ENCODE measurements at places on chromosomes 5 and 9.

DNA sequence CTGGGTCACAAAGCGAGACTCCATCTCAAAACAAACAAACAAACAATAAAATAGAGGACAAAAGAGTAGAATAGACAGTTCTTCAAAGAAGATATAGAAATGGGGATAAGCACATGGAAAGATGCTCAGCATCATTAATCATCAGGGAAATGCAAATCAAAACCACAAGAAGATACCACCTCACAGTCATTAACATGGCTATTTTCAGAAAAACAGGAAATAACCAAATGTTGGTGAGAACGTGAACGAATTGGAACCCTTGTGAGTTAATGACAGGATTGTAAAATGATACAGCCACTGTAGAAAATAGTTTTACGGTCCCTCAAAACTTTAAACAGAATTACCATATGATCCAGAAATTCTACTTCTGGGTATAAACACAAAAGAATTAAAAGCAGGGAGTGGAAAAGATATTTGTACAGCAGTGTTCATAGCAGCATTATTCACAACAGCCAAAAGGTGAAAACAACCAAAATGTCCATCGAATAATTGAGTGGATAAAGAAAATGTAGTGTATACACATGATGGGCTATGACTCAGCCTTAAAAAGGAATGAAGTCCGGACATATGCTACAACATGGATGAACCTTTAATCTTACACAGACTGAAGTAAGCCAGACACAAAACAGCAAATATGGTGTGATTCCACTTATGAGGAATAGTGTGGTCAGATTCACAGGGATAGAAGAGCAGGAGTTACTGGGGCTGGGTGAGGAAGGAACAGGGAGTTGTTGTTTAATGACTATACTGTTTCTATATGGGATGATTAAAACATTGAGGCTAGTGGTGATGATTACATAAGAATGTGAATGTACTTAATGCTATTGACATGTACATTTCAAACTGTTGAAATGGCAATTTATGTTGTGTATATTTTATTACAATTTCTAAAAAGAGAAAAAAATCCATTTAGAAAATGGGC is 19.7 kb downstream of the OR2V2 start:
- DNase-seq: no peak

GRCh38 chr9:136619742-136620440 is 42.8 kb upstream of the EGFL7 start:
- no peak for DNase-seq

GRCh38 chr9:115142517-115143270 is 24.7 kb upstream of the TNC start:
- no peak for DNase-seq

- DNase-seq: no peak
Measured at GRCh38 chr5:179927824-179928223, 20.1 kb upstream of the TBC1D9B start.

GRCh38 chr9:119667163-119667562 is 297.9 kb upstream of the BRINP1 start:
- DNase-seq: no peak

- DNase-seq: no peak
Measured at GRCh38 chr5:127097278-127097677, 24.0 kb upstream of the C5orf63 start.

DNA sequence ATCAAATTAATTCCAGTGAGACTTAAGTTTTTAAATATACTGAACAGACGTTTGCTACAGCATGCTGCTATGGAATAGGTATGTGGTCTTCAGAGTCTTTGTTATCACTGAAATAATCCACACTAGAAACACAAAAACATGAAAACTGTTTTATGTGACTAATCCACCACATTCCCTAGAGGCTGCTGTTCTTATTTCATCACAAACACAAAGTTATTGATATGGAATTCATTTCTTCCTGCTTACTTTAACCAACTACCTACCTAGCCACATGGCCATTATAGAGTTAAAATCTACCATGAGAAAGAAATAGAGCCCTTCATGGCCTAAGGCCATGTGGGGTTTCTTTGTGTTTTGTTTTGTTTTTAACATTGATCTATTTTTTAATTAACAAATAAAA is 232.3 kb upstream of the PTGER4 start:
- DNase-seq: no peak

DNA sequence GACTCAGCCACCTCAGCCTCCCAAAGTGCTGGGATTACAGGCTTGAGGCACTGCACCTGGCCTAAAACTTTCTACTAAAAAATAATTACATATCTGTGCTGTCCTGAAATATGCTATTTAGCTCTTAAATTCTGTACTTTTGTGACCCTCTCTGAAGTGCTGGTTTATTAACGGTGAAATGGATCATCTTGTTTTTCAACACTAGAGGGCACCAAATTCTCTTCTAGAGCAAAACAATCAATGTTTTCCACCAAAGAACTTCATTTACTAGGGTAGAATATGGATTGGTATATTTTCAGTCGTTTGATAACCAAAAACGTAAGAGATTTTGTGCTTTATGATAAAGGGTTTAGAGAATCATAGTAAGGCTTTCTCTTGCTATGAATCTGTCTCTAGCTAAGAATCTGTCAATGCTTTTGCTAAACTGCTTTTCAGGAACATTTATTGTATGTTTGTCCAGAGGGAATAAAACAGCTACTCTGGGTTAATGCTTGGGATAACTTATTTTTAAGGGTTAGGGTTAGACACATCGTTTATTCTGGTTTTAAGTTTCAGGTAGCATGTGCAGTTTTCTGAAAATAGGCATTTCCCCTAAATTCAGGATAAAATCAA is 63.6 kb downstream of the RNF180 start:
- DNase-seq: no peak

- no peak for DNase-seq
Measured at GRCh38 chr9:77469515-77470231, 178.4 kb downstream of the GNA14 start.

DNA sequence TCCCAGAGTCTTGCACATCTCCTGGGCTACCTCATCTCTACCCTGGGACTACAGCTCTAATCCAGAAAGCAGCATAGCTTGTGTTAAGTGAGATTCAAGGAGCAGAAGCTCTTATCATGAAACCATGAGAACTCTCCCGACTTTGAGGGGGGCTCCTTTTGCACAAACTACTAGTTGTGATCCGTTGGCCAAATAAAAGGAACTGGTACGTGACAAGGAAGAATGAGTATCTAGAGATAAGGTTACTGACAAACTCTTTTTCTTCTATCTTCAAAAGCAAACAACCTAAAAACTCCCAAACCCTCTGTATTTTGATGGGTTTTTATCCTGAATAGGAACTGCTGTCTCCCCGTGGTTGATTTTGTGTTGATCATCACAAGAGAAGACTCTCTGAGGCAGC is 168.5 kb downstream of the SLC24A2 start:
- no peak for DNase-seq

GRCh38 chr5:123036391-123037103 is at the start of gene PPIC:
Gene PPIC, minus strand, starts transcription at chr5:123036725. Its CDS starts 100 bp downstream, at chr5:123036625.
- peak; percentile 87 for DNase-seq

- no peak for DNase-seq
Measured at GRCh38 chr5:68332556-68332955, 117.0 kb downstream of the PIK3R1 start.

DNA sequence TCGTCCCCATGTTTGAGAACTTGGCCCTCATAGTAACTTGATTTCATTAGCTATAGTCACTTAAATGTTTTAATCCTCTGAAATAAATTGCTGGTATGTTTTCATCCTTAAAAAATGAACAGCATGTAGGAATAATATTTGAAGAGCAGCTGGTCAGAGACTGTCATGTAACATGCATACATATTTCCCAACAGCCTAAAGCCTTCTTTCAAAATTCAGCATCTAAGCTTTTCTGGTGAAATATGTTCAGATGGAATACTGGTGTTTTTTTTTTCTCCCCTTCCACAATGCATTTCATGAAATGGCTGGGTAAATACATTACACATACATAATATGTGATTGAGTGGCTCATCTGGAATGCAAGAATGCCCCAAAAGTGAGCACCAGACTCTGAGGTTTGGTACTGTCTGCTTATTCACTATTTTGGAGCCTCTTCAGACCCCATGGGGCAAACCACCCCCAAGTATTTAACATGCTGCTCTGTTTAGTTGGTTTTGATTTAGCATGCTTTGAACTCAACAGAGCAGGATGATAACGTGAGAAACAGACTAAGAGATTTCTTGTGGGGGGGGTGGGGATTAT is 94.0 kb downstream of the SMARCA2 start:
- no peak for DNase-seq

GRCh38 chr5:54362434-54362833 is 52.1 kb upstream of the ARL15 start:
- no peak for DNase-seq

GRCh38 chr9:122816163-122816867 is 12.1 kb downstream of the PDCL start:
- DNase-seq: no peak

- DNase-seq: peak; percentile 64
Measured at GRCh38 chr5:135458921-135459331, 6.8 kb upstream of the TIFAB start.

GRCh38 chr9:24464319-24464951 is 81.3 kb downstream of the IZUMO3 start:
- no peak for DNase-seq

GRCh38 chr5:9658706-9659105 is 28.6 kb upstream of the TAS2R1 start:
- no peak for DNase-seq

DNA sequence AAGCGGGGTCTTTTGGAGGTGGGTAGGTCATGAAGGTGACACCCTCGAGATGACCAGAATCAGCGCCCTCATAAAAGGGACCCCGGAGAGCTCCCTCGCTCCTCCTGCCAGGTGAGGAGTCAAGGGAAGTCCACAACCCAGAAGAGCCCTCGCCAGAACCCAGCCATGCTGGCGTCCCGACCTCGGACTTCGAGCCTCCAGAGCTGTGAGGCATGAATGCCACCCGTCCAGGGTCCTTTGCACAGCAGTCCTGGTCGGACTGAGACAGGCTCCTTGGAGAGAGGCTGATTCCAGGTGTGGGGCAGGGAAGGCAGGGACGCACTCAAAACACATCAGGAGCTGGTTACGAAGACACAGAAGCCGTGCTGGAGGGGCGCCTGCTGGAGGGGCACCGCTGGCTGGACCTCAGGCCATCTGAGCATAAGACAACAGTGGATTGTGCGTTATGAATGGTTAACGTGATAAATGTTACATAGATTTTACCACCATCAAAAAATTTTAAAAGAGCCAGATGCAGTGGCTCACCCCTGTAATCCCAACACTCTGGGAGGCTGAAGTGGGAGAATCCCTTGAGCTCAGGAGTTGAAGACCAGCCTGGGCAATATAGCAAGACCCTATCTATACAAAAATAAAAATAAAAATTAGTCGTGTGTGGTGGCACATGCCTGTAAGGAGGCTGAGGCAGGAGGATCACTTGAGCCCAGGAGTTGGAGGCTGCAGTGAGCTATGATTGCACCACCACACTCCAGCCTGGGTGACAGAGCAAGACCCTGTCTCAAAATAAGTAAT is 5.7 kb upstream of the CLIC3 start:
- no peak for DNase-seq

DNA sequence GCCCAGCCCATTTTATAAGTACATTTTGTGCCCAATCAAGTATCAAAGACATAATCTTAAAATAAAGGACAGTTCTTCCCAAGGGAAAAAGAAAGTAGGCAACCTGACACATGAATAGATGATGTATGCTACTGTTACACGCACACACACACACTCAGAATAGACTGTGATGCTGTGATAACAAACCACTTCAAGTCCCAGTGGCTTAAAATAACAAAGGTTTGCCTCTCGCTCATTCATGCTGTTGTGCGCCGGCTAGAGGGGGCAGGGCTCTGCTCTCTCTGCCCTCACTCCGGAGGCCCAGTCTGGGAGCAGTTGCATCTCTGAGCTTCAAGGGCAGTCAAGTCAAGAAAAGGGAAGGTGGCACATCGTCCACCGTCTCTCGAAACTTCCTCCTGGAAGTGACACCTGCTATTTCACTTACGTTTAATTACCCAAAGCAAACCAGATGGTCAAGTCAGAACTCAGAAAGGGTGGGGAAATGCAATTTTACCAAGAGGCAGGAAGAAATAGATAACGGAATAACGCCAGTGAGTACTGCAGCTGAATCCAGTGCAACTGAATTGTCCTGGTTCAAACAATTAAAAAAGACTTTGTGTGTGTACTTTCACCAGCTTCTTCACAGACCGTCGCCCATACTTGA is 43.3 kb downstream of the ANKRD33B start:
- DNase-seq: no peak

- no peak for DNase-seq
Measured at GRCh38 chr9:37433867-37434371, 11.4 kb downstream of the GRHPR start.

- DNase-seq: no peak
Measured at GRCh38 chr5:40034441-40034840, 609.7 kb upstream of the DAB2 start.

DNA sequence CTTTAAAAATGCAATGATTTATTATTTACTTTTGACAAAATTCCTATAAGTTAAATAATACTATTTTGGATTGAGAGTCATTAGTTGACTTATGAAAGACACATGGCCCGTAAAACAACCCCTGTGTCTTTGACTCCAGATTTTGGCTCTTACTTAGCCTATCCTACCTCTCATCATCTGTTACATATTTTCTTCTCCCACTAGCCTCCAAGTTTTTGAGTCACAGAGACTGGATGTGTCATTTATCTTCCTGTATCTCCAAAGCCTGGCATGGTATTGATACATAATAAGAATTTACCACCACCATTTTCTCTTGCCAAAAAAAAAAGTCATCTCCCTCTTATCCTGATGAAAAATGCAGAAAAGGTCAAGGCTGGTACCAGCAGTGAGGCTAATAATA is 99.9 kb downstream of the GABRB2 start:
- no peak for DNase-seq

DNA sequence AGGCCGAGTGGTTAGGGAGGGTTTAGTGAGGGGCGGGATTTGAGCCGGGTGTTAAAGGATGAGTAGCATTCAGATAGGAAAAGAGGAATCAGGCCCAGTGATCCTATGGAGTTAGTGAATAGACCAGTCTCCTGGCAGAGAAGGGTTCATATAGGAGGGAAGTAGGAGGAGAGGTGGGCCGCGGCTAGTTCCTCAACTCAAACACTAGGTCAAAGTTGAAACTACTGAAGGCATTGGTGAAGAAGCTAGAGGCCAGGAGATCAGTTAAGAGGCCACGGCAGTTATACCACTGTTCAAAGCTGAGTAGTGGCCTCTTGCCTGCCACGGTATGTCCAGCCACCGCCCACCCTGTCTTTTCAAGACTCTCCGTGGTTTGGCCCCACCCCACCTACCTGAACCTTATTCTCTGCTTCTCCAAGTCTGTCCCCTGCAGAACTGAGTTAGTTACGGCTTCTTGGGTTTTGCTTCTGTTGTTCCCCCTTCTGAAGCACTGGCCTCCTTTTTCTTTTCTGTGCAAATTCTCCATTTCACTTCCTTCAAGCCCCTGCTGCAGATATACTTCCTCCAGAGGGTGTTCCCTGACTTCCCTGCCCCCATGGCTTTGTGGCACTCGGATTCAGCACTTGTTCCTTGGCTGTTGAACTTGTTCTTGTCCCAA is 1.8 kb downstream of the ZBTB34 start:
- no peak for DNase-seq

DNA sequence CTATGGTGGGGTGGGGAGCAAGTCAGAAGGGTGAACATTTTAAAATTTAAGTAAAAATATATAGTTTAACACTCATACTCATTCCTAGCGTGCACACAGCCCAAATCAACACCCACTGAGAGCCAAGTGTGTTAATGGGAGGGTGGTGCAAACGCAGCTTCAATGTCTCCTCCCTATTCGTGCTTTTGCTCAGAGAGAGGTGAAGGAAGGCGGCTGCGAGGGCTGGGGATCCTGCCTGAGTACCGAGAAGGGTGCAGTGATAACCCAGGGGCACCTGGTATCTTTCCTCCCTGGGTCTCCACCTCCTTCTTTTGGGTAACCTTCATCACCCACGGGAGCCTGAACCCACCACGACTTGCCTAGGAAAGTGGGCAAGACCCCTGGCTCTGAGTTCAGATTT is 35.0 kb downstream of the FGF1 start:
- peak; percentile 32 for DNase-seq

GRCh38 chr9:14992516-14992915 is 82.3 kb upstream of the FREM1 start:
- DNase-seq: no peak
